ENCODE measurements at places on chromosomes 13 and 19.

- no peak for DNase-seq
These were observed 33.3 kb upstream of the SCEL start for GRCh38 chr13:77502104-77502720.

- DNase-seq = no peak
These were observed 45.4 kb downstream of the ZIC5 start for GRCh38 chr13:99926014-99926731.

DNA sequence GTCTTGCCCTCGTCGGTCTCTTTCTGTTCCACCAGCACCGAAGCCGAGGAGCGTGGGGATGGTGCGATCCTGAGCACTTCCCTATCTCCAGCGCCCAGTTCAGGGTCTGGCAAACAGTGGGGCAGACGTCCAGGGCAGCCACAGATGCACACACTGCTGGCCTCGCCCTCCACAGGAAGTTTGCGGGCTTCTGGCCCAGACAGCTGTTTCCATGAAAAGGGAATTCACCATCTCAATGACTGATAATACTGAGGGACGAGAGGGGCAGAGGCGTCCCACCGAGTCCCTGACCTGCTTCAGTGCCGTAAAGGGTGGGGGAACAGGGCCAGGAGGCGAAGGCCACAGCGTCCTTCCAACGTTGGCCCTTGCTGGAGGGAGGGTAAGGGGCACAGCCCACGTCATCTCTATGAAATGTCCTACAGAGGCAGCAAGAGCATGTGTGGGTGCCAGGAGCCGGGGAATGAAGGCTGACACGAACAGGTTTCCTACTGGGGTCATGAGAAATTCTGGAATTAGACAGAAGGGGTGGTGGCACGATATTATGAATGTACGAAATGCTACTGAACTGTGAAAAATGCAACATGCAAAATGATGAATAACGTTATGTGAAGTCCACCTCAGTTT is 19.5 kb downstream of the SHC2 start:
- no peak for DNase-seq

GRCh38 chr13:36432106-36432544 is at the start of gene CCNA1:
Gene CCNA1 (plus strand): TSS chr13:36432495. CDS start chr13:36433057, 562 bp downstream.
- no peak for DNase-seq

DNA sequence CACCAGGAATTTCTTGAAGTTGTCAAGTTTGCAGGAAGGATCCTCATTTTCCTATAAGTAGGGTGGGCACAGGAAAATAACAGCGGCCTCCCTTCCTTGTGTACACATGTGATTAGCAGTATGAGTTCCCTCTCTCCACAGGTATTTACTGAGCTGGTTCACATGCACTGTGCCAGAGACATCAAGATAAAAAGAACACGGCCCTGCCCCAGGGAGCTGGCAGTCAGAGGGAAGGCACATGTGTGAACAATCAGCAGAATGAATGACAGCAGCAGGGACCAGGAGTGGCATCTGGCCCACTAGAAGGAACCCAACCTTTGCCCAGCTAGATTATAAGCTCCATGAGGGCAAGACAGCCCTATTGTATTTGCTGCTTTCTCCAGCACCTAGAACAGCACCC is 13.9 kb downstream of the DOCK9 start:
- DNase-seq = no peak

DNA sequence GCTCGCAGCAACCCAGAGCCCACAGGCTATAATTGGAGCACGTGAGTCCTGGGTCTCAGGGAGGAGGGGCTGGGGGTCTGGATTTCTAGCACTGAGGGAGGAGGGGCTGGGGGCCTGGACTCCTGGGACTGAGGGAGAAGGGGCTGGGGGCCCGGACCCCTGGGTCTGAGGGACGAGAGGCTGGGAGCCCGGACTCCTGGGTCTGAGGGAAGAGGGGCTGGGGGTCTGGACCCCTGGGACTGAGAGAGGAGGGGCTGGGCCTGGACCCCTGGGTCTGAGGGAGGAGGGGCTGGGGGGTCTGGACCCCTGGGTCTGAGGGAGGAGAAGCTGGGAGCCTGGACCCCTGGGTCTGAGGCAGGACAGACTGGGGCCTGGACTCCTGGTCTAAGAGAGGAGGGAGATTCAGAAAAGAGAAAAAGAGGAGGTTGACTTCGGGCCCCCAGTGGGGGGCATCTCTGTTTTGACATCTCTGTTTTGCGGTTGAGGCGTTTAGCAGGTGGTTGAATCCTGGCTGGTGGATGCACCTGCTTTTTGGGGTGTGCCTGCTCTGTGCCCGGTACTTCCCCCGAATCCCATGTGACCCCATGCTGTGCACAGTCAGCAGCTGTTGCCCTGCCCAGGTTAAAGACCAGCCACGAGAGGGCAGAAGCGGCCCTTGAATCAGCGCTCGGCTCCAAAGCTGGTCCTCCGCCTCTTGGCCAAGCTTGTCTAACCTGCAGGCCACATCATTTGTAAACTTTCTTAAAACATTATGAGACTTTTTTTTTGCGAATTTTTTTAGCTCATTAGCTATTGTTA is 10.5 kb downstream of the PVR start:
- DNase-seq = peak; percentile 45

DNA sequence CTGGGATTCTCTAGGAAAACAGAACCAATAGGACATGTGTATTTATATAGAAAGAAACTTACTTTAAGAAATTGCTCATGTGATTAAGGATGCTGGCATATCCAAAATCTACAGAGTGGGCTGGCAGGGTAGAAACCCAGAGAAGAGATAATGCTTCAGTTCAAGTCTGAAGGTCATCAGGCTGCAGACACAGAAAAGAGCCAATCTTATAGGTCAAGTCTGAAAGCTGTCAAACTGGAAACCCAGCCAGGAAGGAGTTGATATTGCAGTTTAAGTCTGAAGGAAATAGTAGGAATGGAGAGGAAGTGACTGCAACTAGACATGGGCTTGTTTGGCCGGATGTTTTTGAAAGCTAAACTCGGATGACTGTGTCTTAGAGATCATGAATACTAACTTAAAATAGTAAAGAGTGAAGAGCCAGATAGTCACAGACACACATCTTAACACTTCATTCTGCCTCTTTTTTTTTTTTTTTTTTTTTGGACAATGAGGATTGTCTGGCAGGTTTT is 125.3 kb upstream of the GPC6 start:
- no peak for DNase-seq

GRCh38 chr13:38401276-38401675 is 51.6 kb downstream of the UFM1 start:
- DNase-seq = no peak

DNA sequence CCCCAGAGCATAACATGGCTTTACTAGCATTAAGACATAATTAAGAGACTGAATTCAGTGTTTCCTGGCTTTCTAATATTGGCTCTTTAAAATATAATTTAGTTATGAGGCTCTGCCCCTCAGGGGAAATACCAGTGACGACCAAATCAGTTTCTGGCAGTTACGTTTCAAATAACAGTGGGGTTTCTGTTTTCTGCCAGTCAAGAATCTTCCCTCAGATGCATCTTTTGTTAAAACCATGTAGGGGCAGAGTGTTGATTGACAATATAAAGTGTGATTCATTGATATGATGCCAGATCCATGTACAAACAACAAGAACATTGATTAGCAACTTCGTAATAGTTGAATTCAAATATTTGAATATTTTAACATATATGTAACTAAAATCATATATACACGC is 1169.7 kb downstream of the DIAPH3 start:
- DNase-seq = no peak

DNA sequence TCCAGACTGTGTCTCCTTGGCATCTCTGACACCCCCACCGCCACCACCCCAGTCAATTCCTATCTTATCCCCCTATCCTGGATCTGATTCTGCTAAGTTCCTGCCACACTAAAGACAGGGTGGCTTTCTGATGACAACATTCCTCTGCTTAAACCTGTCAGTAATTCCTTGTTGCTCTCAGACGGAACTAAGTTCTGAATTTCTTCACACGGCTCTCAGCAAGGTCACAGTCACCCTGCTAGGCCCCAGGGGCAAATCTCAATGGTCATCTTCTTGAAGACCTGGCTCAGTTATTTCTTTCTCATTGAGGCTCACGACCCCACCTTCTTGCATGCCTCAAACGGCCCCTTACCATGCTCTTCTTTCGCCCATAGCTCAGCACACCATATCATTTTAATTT is 7.6 kb downstream of the ALOX5AP start:
- no peak for DNase-seq

DNA sequence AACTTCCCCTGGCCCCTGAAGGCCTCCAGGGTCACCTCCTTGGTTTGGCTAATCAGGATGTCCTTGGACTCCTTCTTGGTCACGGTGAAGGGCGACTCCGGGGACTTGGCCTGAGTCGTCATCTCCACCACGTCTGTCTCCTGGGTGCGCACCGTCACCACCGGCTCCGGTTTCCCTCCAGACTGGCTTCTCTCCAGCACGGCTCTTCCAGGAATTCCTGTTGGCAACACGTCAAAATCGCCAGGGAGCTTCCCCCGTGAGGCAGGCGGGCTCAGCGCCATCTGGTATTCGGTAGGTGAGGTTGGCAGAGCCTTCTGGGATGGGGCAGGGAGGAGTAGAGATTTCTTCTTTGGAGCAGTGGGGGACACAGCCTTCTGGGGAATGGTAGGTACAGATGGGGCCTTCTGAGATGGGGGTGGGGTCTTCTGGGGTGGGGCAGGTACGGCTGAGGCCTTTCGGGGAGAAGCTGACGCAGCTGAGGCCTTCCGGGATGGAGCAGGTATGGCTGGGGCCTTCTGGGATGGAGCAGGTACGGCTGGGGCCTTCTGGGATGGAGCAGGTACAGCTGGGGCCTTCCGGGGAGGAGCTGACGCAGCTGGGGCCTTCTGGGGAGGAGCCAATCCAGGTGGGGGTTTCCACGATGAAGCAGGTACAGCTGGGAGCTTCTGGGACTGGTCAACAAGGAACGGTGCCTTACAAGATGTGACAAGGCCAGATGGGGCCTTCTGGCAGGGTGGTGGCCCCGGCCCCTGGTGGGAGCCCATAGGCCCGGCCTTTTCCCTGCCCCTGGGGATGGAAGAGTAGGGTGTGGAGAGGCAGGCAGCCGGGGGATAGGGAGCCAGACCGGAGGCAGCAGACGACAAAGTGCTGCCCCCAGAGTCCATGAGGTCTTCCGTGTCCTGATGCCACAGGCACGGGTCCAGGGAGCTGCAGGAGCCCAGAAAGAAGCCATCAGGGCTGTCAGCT is 3.8 kb downstream of the GARIN5B start:
- DNase-seq = no peak

GRCh38 chr13:79281339-79281747 is 124.7 kb downstream of the RBM26 start:
- no peak for DNase-seq

DNA sequence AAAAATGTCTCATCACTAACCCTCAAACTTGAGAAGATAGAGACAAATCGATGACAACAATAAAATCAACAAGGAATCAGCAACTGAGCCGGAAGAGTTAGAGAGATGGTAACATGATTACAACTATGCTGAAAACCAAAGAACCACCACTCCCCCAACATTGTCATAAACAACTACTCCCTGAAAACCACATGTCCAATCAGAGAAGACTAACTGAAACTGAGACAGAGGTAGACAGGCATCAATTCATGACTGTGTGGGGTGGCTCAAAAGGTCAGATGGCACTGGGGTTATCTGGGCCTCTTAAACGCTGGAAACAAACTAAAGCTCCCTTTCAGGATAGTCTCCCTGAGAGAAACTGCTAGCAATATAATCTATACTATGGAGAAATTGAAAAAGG is 488.8 kb downstream of the KCTD12 start:
- no peak for DNase-seq

DNA sequence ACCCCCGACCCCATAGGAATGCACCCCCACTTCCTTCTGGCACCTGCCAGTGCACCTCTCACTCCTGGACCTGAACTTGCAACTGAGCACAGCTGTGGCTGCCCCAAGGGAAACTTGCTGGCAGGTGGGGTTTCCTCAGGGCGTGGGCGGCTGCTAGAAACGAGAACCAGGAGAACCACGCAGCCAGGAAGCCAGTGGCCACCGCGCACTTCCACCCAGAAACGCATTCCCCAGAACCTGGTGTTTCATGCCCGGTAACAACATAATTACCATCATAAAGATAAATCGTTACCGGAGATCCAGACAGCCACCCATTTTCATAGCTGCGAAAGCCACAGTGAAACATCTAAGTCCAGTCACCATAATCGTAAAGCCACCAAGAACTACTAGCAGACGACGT is 75.2 kb upstream of the C13orf46 start:
- DNase-seq = no peak

- DNase-seq = no peak
These were observed 39.7 kb downstream of the TPT1 start for GRCh38 chr13:45301263-45301662.

All from activated CD8-positive, alpha-beta memory T cell treated with anti-CD3 and anti-CD28 coated beads for 1 hour (primary cell).